ENCODE measurements at places on chromosomes 2 and 18.

- DNase-seq: peak; percentile 66
Measured at GRCh38 chr2:109260886-109261700, 132.1 kb downstream of the SH3RF3 start.

DNA sequence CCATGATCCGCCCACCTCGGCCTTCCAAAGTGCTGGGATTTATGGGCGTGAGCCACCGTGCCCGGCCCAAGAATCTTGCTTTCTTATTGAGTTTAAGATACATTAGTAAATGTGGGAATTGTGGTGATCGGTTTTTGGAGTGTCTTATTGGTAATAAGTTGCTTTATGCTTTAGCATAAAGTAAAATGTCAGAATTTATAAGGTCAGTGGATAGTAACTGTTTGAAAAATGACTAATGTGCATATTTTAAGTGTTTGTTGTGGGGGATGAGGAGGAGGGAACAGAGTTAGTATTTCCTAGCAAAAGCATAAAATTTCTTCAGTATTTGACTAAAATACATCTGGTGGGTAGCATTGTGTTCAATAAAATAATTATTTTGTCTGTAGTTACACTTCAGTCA, 77.4 kb downstream of the SLC39A10 start:
- no peak for DNase-seq

GRCh38 chr2:120881981-120882788, 146.5 kb downstream of the GLI2 start:
- no peak for DNase-seq

DNA sequence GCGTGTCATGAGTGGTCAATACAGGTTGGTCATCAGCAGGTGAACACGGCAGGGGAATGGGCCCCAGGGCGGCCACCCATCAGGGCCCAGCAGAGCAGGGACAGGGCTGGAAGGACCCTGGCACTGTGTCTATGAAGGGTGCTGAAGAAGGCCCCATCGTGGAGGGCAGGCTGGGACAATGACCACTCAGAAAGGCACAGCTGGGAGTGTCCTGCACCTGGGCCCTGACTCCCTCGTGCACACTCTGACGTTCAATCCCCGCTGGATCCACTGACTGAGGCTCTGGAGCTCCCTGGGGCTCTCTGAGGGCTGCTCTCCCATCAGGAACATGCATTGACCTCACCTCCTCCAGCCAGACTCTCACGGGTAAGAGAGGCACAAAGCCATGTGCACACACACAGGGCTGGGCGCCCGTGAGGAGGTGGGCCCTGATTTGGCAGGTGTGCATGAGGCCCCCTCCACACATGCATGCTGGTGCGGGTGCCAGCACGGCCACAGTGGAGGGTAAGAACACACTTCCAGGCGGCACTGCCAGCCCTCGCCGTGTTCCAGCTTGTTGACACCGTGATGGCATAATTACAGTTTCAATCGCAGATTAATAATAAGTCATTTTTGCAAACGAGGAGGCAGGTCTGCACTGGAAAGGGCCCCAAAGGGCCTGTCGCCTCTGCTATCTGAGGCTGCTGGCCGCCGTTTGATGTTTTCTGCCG, 58.5 kb downstream of the SMAD7 start:
- peak; percentile 55 for DNase-seq

GRCh38 chr2:134818321-134818720, 20.1 kb upstream of the ACMSD start:
- DNase-seq: no peak

DNA sequence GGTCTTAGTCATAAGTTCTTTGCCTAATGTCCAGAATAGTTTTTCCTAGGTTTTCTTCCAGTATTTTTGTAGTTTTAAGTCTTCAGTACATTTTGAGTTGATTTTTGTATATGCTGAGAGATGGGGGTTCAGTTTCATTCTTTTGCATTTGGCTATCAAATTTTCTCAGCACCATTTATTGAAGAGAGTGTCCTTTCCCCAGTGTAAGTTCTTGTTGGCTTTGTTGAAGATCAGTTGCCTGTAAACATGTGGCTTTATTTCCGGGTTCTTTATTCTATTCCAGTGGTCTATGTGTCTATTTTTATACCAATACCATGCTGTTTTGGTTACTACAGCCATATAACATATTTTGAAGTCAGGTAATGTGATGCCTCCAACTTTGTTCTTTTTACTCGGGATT, 87.5 kb upstream of the MYCN start:
- no peak for DNase-seq

- peak; percentile 9 for DNase-seq
Measured at GRCh38 chr2:212147921-212148513, 390.6 kb downstream of the ERBB4 start.

GRCh38 chr2:6814869-6815268, 50.8 kb downstream of the CMPK2 start:
- no peak for DNase-seq

- DNase-seq: no peak
Measured at GRCh38 chr2:195442458-195443175, 214.4 kb upstream of the SLC39A10 start.

- no peak for DNase-seq
Measured at GRCh38 chr2:235614900-235615712, 121.3 kb downstream of the AGAP1 start.

DNA sequence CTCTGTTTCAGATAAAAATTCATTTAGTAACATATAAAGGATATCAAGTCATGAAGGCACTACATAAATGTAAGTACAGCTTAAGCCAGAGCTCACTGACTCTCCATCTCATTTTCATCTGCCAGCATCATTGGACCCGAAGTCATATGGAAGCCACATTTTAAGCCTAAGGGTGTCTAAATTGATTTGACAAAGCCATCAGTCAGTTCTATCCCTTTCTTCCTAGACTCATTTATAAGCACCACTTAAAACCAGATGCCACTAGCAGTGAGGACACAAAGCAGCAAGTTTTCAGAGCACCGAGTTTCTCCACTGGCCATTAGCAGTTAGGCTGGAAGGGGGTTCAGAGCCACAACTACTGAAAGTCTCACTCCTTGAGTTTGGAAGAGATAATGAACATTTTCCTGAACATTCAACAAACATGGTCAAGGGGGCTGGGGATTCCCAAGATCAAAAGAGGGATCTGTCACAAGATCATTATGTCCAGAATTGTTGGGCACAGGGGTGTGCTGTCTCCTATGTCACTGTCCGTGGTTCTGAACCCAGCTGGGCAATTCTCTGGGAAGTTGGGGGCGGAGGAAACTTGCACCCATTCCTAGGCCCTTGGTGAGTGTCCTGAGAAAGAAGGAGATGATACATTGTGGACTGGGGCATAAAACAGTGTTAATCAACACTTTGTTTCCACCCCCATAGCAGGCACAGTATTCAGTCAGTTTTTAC, 158.5 kb upstream of the LMAN1 start:
- no peak for DNase-seq

GRCh38 chr2:140861666-140862065, 1269.2 kb downstream of the LRP1B start:
- DNase-seq: peak; percentile 17

DNA sequence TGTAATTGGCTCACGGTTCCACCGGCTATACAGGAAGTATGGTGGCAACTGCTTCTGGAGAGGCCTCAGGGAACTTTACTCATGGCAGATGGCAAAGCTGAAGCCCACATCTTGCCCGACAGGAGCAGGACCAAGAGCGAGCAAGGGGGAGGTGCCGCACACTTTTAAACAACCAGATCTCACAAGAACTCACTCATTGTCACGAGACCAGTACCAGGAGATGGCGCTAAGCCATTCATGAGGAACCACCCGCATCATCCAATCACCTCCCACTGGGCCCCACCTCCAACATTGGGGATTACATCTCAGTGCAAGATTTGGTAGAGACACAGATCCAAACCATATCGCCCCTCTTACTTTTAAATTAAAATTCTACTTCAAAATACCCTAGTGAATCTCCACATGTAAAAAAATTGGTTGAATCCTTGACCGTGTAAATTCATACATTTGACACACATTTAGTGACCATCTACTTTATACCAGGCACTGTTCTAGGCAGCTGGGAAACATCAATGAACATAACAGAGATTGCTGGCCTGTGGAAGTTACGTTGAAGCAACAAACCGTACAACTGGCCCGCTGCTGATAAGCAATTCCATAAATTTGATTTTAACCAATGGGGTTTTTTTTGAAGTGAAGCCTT, 87.6 kb downstream of the ALPK2 start:
- DNase-seq: no peak

GRCh38 chr2:237490009-237490711, 3.1 kb downstream of the MLPH start:
- DNase-seq: no peak

- DNase-seq: no peak
Measured at GRCh38 chr18:21652073-21652472, 40.0 kb downstream of the SNRPD1 start.

GRCh38 chr18:54926593-54927325, 32.5 kb downstream of the CCDC68 start:
- no peak for DNase-seq

- DNase-seq: no peak
Measured at GRCh38 chr2:31266804-31267203, 32.9 kb downstream of the EHD3 start.

GRCh38 chr2:127675331-127676261, at the start of gene LIMS2:
Gene LIMS2, minus strand, starts transcription at chr2:127675530. Its CDS starts 506 bp downstream, at chr2:127675024.
- DNase-seq: peak; percentile 5

DNA sequence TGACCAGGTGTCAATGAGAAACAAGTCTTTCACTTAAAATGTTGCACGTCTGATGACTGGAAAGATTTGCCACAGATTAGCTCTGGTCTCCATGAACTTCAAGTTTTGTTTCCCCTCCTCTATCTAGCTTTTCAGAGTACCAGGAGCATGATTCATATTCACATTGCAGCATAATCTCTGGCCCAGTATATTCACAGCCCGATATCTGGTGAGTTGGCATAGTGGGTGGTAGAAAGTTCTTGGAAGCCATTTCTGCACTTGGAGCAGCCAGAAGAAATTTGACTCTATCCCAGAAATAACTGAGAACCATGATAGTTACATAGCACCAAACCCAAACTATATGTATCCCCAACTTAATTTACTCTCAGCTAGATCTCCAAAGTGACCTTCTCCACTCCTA, 503.9 kb downstream of the PID1 start:
- no peak for DNase-seq

GRCh38 chr2:109239720-109240119, 110.7 kb downstream of the SH3RF3 start:
- DNase-seq: no peak

DNA sequence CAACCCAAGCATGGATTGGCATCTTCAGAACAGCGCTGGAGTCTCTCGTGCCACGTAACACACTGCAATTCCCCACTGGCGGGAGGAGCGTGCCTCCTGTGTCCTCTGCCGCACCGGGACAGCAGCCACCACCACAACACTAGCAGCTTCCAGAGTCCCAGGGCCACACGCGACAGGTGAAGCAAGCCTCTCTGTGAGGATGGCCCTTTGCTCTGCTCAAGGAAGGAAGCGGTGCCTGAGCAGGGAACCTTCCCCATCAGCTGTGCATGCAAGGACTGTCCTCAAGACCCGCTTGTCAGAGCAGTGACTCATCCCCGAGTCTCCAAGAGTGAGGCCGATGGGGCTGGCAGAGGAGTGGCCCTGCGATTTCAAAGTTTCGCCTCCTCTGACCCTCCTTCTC, 44.0 kb downstream of the TTC32 start:
- DNase-seq: no peak

GRCh38 chr18:43159926-43160325, 44.4 kb upstream of the RIT2 start:
- DNase-seq: no peak

- DNase-seq: no peak
Measured at GRCh38 chr2:165837122-165837521, 43.1 kb upstream of the GALNT3 start.

GRCh38 chr2:200687922-200688920, 102.4 kb downstream of the AOX1 start:
- DNase-seq: no peak
